ENCODE measurements at places on chromosomes 12 and 14.

DNA sequence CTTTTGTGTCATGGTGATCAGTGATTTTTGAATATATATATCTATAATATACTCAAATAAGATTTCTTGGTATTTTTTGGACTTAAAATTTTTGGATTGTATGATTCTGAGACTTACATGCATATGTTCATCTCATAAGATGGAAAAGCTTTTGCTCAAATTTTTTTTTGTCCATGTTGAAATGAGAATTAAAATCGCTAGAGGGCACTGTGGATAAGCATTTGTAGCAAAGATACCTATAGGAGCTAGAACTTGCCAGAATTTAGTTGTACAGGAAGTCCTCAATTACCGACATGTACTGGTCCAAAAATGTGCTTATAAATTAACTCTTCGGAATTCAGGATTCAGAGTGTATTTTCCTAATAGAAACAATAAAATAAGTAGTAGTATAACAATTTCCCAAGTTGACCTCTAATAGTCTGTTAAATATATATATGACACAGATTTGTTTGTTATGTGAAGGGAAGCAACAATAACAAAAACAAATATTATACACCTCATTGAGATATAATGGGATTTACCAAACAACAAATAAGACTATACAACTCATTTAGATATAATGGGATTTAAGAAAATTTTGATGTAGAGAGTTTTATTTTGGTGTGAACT, 179.6 kb downstream of the TMEM117 start:
- no peak for DNase-seq

- DNase-seq = peak; percentile 55
Measured at GRCh38 chr12:68358532-68359485, 26.6 kb upstream of the MDM1 start.

- DNase-seq = no peak
Measured at GRCh38 chr12:45933504-45933903, 56.9 kb downstream of the SCAF11 start.

DNA sequence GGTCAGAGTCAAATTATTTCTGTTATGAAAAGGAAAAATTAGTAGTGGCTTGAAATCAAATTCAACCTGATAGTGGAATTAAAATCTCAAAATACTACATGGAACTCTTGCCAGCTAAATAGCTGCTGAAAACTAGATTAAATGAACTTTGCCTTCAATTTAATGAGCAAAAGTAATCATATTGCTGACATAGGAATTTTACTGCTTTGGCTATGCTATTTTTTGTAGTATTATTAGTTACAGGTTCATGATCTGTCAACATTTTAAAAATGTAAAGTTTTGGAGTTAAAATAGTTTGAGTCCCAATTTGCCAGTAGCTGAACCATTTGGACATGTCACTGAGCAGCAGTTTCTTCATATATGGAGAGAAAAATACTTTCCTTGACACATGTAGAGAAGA, 81.4 kb downstream of the RERGL start:
- DNase-seq = no peak

DNA sequence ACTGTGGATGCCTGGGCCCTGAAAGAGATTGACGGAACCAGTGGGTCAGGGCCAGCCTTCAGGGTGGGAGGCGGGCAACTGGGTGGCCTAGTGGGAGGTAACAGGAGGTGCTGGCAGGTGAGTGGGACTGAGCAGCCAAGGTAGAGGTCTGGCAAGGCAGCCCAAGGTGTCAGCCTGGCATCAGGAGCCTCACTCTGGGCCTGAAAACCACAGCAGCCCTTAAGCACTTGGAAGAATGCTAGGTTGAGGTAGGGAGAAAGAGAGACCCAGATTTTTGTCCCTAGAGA, 315.8 kb upstream of the PRICKLE1 start:
- no peak for DNase-seq

Measured in activated T-cell treated with anti-CD3 and anti-CD28 coated beads for 4 hours (primary cell).